SW 1271 (cell line): ENCODE measurements at places on chromosomes 1 and 21.

- DNase-seq, result no peak
These were observed 91.0 kb downstream of the KCNT2 start for GRCh38 chr1:196517193-196517592.

DNA sequence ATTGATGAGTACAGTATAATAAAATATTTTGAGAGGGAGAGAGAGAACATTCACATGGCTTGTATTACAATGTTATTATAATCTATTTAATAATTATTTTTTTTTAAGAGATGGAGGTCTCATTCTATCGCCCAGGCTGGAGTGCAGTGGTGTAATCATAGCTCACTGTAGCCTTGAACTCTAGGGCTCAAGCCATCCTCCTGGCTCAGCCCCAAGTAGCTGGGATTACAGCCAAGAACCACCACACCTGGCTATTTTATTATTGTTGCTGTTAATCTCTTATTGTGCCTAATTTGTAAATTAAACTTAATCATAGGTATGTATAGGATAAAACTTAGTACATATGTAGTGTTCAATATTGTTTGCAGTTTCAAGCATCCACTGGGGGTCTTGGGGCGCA lies 57.8 kb downstream of the HS2ST1 start:
- no peak for DNase-seq

DNA sequence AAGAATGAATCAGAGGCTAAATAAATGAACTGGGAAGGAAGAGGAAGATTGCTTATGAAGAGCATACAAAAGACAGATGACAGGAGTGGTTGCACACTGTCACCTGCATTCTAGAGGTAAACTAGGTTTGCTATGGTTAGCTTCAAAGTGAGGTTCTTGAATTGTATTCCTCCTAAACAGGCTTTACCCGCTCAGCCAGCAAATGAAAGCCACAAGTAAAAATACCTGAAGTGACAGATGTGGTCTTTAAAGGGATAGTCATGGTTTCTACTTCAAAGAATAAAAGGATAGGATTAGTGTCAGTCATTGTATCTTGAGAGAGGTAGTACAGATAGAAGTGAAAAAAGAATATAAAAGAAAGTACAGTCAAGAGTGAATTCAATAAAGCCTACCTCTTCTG lies 32.4 kb upstream of the PRDX6 start:
- no peak for DNase-seq

DNA sequence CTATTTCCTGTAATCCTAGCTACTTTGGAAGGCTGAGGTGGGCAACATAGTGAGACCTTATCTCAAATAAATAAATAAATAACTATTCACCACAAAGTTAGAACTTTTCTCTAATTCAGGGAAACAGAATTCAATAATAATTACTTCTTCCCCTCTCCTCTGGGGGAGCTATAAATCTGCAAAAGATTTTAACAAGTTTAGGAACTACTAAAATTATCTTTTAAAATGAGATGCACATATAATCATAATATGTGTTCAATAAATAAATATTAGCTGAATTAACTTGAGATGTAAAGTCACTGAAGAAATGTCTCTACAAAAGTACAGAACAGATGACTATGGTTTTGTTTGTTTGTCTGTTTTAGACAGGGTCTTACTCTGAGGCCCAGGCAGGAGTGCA lies 14.1 kb downstream of the WDR47 start:
- DNase-seq, result peak; percentile 16

- DNase-seq, result no peak
These were observed 18.3 kb downstream of the CLIC6 start for GRCh38 chr21:34687065-34687464.

GRCh38 chr1:202161151-202162046 lies 997 bp upstream of the PTPN7 start:
- DNase-seq, result no peak

DNA sequence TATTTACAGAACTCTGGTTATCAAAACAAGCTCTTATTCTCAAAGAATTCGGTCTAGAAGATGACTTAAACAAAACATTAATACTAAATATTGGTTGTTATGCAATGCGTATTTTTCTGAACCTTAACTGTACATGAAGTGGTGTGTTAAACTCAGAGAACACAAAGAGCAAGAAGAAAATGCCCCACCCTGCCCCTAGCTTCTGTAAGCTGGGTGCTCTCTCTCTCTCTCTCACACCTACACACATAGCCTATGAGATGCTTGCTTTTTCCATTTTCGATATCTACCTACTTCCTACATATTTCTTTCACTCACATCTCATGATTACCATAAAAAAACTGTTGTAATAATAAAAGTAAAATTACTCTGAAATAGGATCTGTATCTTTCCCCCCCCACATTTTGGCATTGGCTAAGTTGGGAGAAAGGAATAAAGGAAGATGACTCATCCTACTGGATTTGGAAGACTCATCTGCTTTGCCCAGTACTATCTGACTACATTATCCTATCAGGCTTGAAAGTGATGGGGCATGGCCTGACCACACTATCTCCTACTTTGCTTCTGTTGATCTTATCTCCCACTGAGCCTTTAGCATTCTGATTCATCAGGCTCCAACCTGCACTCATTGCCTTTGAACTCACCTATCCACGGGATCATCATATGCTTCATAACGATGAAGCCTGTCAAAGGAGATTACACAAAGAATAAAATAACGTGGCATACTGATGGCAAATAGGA lies 2.9 kb downstream of the CRYZ start:
- no peak for DNase-seq

GRCh38 chr1:30427545-30427944 lies 295.8 kb downstream of the MATN1 start:
- DNase-seq, result no peak

DNA sequence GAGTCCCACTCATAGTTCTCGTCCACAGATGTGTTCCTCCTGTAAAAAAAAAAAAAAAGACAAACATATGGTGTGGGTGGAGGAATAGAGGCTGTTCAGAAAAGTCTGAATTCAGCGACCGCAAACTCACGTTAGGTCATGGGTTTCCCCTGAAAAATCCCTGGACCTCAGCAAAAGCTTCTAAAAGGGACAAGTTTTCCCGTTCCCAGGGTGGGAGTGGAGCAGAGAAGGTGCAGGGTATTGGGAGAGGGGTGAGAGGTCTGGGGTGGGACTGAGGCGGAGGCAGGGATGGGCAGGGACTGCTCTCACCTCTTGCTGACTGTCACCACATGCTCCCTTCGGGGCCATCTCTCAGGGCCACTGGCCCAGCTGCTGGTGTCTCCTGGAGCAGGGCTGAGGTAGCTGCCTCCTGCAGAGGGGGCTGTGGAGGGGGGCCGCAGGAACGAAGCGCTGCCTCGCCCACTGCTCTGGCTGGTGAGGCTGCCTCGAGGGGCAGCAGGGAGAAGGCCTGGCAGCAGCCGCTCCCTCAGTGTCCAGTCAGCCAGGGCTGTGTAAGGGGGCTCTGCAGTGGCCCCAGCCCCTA lies 2.6 kb upstream of the TAGLN2 start:
- no peak for DNase-seq

DNA sequence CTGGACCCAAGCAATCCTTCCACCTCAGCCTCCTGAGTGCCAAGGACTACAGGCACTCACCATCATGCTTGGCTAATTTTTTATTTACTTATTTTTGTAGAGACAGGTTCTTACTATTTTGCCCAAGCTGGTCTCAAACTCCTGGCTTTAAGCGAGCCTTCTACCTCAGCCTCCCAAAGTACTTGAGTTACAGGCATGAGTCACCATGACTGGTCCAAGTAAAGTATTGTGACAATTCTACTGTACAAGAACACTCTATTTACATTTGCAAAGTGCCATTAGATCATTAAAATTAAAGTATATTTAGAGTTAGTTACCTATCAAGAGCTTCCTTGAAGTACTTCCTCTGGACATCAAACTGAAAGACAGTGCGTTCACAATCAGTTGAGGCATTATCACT lies 44.8 kb downstream of the NRDC start:
- DNase-seq, result no peak

DNA sequence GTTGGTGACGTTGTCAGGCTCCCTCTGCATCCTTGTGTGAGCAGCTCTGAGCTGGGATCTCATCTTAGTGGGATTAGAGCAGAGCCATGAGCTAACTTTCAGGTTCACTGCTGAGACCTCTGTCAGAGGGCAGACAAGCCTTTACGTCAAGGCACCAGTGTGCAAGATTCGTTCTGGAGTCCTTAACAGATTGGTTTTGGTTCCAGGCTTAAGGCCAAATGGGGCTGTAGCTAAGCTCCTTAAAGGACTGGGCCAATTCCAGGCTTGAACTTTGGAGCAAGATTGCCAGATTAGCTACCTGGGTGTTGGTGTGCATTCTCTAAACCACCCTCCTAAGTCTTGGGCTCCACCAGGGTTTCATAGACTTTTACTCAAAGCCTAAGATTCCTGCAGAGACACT lies 52.6 kb upstream of the PDC start:
- no peak for DNase-seq

DNA sequence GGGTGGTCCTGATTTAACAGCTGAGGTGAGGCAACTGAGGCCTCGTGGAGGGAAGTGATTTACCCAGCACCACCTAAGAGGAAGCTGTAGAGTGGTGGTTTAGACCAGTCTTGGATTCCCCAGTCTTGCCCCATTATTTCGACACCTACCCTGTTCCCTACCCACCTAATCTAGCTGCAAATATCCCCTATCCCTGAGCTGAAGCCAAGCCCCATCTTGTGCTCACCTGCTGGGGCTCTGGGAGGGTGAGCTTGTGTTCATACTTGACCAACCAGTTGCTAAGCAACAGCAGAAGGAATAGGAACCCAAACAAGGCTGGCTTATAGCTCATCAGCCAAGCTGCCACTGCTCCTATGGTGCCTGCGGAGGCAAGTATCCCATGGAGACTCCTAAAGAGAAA lies 2.0 kb downstream of the TEX46 start:
- no peak for DNase-seq

DNA sequence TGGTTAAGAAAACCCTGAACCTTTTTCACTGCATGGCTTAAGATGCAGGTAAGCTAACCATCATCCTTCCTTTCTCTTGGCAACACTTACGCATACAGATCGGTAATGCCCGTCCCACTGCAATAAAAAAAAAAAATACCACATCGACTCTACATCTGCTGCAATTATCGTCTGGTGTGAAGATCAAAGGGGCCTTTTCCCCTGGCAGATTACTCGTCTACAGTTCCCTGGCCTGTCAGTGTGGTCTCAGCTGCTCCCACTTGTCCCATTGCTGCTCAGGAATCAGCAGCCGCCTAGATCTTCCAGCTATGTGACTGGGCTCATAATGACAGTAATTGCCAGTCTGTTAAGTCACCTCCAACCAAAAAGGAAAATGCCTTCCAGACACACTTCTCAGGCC lies 133.1 kb downstream of the SETD4 start:
- DNase-seq, result no peak

- DNase-seq, result no peak
These were observed 138.9 kb downstream of the FOXD2 start for GRCh38 chr1:47576758-47577115.

- DNase-seq, result no peak
These were observed 45.9 kb downstream of the RGL1 start for GRCh38 chr1:183850852-183851251.

GRCh38 chr1:183569141-183569540 lies 21.1 kb downstream of the NCF2 start:
- DNase-seq, result no peak

- DNase-seq, result no peak
These were observed 32.5 kb upstream of the FHAD1 start for GRCh38 chr1:15214527-15214926.

DNA sequence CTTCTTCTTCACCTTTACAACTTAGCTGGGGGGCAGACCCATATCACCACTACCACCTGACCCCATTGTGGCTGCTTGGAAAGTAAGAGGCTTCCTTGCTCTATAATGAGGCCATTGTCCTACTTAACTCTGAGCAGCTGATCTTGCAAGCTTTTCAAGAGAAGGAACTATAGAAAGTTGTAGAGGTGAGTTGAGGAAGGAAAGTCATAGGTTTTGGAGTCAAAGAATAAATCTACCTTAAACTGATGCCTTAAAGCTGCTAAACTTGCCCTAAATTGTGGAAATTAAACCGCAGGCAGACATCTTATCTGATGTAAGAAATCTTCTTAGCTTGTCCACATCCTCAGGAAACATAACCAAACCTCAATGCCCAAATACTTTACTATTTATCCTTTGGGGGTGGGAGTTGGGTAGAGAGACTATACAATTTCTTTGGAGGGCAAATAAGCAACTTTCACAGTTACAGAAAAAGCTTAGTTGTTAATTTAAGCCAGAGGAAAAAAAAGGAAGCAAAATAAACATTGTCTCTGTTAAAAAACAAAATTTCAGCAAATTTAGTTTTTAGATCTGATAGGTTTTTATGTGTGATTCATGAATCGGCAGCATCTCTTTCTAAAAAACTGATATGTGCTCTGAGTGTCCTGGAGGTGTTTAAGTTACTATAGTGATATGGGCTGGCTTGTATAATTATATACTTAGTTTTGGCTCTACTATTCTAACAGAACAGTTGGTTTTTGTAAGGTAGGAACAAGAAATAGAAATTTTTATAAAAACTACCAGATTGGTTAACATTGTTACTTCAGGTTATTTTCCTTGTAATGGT lies 4.7 kb downstream of the IL23R start:
- no peak for DNase-seq

DNA sequence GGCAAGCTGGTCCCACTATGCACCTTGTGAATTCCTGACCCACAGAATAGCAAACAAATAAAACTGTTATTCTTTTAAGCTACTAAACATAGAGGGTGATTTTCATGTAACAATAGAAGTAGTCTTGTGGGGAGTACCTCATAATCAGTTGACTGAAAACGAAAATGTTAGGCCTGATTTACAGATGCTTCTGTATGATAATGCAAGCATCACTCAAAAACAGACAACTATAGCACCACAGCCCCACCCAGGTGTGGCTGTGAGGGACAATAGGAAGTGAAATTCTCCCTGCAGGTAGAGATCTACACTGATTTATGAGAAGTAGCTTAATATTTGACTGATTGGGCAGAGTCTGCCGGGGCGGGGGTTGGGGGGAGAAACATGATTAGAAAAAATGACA lies 26.5 kb upstream of the KRTAP19-8 start:
- no peak for DNase-seq

GRCh38 chr1:28359592-28360239 lies 9.8 kb upstream of the PHACTR4 start:
- peak; percentile 43 for DNase-seq

DNA sequence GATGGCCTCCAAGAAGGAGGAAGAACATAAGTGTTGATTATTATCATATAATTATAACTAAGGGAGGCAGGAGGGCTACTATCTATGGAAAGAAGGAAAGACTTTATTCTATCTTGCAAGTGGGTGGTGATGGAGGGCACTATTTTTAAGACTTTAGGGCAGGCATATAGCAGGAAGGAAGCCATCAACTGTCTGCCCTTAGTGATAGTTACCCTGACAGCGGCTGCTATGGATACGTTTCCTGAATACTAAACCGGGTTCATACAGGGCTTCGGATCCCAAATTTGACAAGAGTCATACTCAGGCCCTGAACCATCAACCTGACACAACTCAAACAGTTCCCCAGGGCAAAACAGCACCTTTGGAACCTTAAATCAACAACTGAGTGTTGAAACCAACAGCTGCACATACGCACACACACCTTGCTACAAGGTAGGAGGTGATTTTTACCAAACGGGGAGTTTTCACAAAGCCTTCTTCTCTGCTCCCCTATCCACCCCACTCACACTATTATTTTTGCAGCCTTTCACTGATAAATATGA lies 397.2 kb downstream of the OMA1 start:
- DNase-seq, result no peak

- no peak for DNase-seq
These were observed 279.5 kb downstream of the DSCAM start for GRCh38 chr21:40567501-40567900.
